Activated CD4-positive, alpha-beta T cell treated with anti-CD3 and anti-CD28 coated beads for 4 hours (primary cell): ENCODE measurements at places on chromosomes 7 and 10.

DNA sequence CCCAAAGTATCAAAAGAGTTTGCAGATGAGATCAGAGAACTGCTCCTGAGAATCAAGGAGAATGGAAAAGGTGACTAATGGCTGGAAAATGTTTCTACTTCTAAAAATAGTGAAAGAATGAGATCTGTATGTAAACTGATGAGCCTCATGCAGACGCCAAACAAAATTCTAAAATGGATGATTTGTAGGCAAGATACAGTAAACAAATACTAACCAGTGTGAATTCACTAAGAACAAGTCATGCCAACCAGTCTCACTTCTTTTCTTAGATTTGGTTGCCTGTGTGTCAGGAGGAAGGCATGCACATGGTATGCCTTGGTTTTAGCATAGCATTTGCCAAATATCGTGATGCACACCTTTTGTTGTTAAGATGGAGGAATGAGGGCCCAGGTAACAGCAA lies 94.9 kb upstream of the PIK3CG start:
- no peak for DNase-seq

DNA sequence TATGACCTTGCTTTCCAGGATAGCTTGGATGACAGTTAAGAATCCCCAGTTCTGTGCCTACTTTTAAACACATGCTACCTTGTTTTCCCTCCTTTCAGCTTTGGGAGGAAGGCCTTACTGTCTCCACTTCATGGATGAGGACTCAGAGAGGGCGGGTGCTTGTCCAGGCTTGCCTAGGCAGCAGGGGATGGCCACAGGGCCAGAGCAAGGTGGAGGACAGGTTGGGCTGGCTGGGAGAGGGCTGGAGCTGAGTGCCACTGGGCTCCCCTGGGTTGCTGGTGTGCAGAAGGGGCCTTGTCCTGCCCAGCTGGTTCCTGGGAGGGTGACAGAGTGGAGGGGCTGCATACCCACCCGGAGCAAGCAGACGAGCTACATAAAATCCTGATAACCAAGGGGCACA lies 117.8 kb downstream of the GRK5 start:
- DNase-seq = no peak

GRCh38 chr10:86122646-86123045 lies 243.9 kb downstream of the GRID1 start:
- no peak for DNase-seq

GRCh38 chr10:20811131-20811530 lies 86.0 kb downstream of the NEBL start:
- DNase-seq = no peak
